ENCODE measurements at places on chromosomes 7 and 10.

DNA sequence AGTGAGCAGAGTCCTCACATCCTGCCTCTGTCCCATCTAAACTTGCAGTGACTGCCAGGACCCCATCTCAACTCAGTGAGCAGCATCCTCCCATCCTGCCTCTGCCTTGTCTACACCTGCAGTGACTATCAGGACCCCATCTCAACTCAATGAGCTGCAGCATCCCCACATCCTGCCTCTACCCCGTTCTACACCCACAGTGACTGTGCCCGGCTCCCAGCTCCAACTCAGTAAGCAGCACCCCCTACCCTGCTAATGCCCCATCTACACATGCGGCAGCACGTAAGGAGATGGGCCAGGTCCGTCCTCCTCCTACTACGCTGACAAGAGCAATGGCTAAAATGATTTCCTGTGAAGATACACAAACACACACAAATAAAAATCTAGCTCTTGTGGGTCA is 65.5 kb downstream of the TNS3 start:
- DNase-seq, result no peak

- DNase-seq, result no peak
Observed at GRCh38 chr10:22670788-22671187, 43.6 kb downstream of the PIP4K2A start.

DNA sequence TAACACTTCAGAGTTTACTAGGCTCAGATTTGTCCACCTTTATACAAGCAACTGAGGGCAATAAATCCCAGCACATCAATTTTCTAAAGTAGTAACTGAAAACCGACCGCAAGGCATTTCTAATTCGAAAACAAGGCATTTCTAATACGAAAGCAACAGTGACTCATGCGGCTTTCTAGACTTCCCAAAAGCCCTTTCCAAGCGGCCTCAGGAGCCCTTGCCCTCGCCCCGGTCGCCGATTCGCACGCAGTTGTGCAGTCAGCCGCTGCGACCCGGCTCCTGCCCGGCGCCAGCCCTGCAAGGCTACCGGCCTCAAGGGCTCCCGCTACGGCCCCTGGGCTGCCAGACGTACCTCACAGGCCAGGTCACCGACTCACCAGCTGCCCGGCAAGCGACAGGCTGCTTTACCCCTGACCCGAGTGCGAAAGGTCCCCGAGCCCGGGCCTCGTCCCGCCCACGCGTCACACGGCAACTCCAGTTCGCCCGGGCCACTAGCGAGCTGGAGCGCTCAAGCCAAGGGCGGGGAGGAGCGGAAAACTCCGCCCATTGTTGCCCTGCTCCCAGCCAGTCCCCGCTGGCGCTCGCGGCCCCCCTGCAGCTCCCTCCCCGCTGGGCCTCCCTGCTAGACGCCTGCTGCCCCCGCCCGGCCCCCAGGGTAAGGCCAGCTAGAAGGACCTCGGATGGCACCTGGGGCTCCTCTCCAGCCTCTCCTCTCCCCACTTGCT is 7.3 kb downstream of the NCOA4 start:
- DNase-seq, result peak; percentile 83

GRCh38 chr10:88990384-88991160 is at the start of gene FAS:
Gene FAS (plus strand): TSS chr10:88990798. CDS start chr10:88990877, 79 bp downstream.
- DNase-seq, result peak; percentile 90

DNA sequence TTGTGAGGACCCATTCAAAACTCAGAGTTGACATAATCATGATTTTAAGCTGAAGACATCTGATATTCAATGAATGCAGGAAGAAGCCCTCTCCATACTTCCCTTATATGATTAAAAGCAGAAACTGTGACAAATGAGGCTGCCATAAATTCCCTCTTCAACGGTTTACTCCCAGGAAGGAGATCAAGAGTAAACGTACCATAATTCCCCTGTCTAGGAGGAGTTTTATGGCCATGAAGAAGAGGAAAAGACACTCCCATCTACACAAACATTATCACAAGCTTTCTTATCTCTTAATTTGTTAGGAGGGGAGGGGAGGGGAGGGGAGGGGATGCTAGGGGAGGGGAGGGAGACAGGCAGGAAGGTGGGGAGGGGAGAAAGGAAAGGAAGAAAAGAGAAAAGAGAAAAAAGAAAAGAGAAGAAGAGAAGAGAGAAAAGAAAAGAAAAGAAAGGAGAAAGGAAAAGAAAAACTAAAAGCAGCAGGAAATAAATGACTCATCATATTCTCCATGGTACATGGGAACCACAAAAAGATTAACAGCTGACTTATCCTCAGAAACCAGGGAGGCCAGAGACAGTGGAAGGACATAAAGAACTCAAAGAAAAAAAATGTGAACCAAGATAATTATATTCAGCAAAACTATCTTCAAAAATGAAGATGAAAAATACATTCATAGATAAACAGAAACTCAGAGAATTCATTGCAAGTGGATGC is 121.6 kb downstream of the ALOX5 start:
- DNase-seq, result no peak

GRCh38 chr7:83119026-83119382 is 43.7 kb downstream of the PCLO start:
- DNase-seq, result no peak

- DNase-seq, result no peak
Observed at GRCh38 chr10:35409094-35409582, 72.8 kb downstream of the CCNY start.

- no peak for DNase-seq
Observed at GRCh38 chr10:76453997-76454396, 1022.6 kb downstream of the LRMDA start.

DNA sequence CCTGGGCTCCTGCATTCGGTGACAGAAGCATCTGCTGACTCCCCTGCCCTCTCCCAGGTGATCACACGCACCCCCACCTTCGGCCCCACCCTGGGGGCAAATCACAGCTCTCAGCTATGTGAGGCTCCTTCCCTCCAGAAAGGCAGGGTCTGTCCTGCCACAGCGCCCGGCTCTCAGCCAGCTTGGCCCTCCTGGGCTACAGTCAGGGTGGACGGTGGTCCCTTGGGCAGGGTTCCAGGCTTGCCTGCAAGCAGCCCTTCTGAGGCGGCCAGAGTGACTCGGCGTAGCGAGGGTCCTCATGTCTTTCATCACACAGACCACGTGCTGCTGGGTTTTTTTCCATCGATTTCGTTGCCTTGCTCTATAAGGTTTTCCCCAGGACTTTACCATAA is 53.6 kb upstream of the EBF3 start:
- no peak for DNase-seq

- no peak for DNase-seq
Observed at GRCh38 chr7:36154255-36155212, 1.5 kb downstream of the EEPD1 start.
